ENCODE measurements at places on chromosomes 3 and 15. TPM values are rescaled to one million over a fixed set of nuclear protein-coding genes. Genes with fewer than 3 reads are reported as not detected.

Gene FBXL2
- total RNA-seq, result 1.6 TPM

Gene OSTN
- 0.11 TPM for total RNA-seq

Gene SPSB4
- 7.1 TPM for total RNA-seq

Gene SLC38A3
- 10.3 TPM for total RNA-seq

Gene SH2D7
- not detected for total RNA-seq

Gene GOLGA8S
- 0.30 TPM for total RNA-seq

Gene GOLGA6B
- total RNA-seq, result not detected

Gene PPARG
- total RNA-seq, result 25.7 TPM

Gene MORF4L1
- 333 TPM for total RNA-seq

Gene DCBLD2
- total RNA-seq, result 34.7 TPM

Gene PARP16
- 4.9 TPM for total RNA-seq

Gene EOMES
- total RNA-seq, result 0.08 TPM

Gene GASK1A
- total RNA-seq, result 0.92 TPM

Gene GP5
- not detected for total RNA-seq
